ENCODE measurements at places on chromosomes 2 and 18. TPM values are rescaled to one million over a fixed set of nuclear protein-coding genes. Genes with fewer than 3 reads are reported as not detected.

DNA sequence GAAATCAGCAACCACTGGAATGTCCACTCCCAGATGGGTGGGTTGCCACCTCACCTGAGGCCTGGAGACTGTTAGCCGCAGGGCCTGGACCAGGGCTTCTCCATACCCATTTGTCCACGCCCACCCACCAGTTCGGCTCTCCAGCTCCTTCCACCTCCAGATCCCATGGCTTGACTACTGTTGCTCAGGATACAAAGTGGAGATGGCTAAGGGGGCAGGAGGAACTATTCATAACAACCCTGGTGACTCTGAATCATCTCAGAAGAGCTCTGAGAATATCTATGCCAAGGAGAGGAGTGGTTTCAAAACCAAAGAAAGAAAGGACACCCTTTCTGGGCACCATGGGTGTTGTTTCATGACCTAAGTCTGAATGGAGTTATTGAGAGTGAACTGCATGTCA lies 145.8 kb downstream of the LAMA3 start:
- H3K36me3 ChIP-seq = no peaks in the 10 kb centered on the region
- H3K27ac ChIP-seq = no peak overlapping the region
- peaks cover 9% of the 10 kb centered on the region for H3K4me1 ChIP-seq
- H3K27me3 ChIP-seq = no peaks in the 10 kb centered on the region
- H3K4me3 ChIP-seq = no peak overlapping the region

DNA sequence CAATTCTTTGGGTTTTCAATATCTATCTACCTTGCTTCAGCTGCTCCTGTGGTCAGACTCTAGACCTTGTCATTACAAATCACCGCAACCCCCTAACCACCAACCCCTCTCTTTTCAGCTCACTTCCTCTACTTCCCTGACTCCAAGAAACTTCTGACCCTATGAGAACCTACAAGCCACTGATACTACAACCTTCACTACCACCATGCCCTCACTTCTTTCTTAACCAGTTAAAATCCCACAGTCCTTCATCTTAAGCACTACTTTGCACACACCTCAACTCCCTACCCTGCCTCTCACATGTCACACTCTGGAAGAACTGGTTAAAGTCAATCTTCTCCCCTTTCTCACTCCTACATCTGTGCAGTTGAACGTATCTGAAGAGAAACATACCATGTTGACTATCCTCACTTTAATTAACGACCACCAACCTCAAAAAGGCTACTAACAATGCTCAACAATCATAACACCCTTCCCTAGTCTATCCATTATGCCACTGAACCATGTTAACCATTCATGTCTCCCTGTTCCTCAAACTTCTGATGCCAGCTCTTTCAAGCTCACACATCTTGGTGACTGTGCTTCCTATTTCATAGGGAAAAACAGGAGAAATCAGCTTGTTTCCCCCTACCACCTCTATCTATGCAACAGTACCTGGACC lies 12.6 kb downstream of the EIF2AK3 start:
- H3K36me3 ChIP-seq = peaks cover 3% of the 10 kb centered on the region
- H3K4me1 ChIP-seq = peaks cover 19% of the 10 kb centered on the region
- DNase-seq = no peak
- no peak overlapping the region for H3K27ac ChIP-seq
- H3K27me3 ChIP-seq = no peaks in the 10 kb centered on the region

DNA sequence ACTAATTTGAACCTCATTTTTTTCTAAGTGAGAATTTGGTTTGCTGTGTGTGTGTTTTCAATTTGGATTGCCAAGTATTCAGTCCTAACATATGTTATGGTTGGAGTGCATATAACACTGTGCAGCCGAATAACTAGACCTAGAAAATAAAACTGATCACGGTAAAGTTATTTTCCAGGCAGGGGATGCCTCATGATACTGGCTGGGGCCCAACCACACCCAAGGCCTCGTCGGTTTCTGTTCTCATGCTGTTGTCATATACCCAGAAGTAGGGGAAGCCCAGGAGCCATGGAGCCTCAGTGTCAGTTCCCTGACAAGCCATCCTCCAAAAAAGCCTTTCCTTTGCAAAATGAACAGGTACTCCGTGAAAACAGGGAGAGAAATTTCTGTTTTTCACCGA lies 160.2 kb downstream of the GBX2 start:
- no peak overlapping the region for H3K4me3 ChIP-seq
- DNase-seq = no peak
- H3K27me3 ChIP-seq = peaks cover 5% of the 10 kb centered on the region
- no peaks in the 10 kb centered on the region for H3K36me3 ChIP-seq
- no peaks in the 10 kb centered on the region for H3K4me1 ChIP-seq
- H3K27ac ChIP-seq = no peak overlapping the region

DNA sequence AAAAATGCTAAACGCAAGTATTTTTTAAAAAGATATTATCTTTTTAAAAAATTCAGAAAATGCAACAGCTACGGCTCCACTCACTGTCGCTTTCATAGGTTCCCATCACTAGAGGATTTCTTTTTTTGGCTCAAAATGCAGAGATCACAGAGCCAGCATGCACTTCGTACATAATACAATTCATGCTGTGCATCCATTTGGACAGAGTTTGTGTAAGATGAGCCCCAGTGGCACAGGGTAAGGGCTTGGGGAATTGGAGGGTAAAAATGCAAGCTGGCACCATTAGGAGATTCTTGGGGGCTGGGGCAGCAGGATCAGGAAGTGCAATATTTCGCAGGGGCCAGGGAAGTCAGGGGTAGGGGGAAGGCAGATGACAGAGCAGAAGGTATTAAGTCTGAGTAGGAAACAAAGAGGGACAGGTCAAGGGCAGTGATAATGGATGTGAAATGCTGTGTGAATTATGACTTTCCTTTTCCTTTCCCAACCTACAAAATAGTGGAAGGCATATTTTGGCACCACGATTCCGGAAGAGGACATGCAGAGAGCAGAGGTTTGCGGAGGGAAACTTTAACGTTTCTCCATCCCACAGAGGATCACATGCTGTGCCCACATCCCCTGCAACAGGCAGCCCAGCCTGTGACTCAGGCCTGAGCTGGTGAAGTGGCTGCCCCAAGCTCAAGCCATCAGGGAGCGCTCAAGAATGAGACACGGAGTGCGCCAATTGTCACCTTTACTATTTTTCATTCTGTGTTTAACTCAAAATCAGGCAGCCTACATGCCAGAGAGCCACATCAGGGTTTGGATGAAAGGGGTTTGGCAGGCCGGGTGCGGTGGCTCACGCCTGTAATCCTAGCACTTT lies 4.7 kb downstream of the CAPG start:
- no peaks in the 10 kb centered on the region for H3K27me3 ChIP-seq
- peak overlapping the region; percentile 64 for H3K27ac ChIP-seq
- peak; percentile 81 for DNase-seq
- H3K4me3 ChIP-seq = peak overlapping the region; percentile 30
- peaks cover 38% of the 10 kb centered on the region for H3K4me1 ChIP-seq
- peaks cover 2% of the 10 kb centered on the region for H3K36me3 ChIP-seq

KCNE4 gene
- total RNA-seq = not detected

DNA sequence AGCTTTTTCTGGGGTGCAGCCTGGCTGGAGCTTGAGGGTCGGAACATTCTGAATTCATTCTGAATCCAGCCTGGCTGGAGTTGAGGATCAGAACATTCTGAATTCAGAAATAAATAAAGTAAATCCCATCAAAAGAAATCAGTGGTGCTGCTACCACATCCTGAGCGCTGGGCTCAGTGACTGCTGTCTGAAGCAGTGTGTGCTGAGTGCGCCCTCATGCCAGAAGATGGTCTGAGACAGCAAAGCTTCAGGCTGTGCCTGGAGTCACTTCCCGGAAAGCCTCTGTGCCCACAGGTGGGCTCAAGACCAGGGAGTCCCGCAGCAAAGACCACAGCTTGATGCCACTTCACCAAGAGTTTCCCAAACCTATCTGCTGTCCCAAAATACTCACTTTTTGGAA lies 187.9 kb downstream of the VAPA start:
- H3K4me3 ChIP-seq = no peak overlapping the region
- no peaks in the 10 kb centered on the region for H3K27me3 ChIP-seq
- H3K27ac ChIP-seq = no peak overlapping the region
- no peak for DNase-seq
- no peaks in the 10 kb centered on the region for H3K4me1 ChIP-seq

- H3K27me3 ChIP-seq = peaks cover 9% of the 10 kb centered on the region
- no peak overlapping the region for H3K4me3 ChIP-seq
- H3K4me1 ChIP-seq = no peaks in the 10 kb centered on the region
- no peaks in the 10 kb centered on the region for H3K36me3 ChIP-seq
- DNase-seq = no peak
- no peak overlapping the region for H3K27ac ChIP-seq
Observed at GRCh38 chr2:106667478-106668070, 180.4 kb downstream of the CD8B2 start.

RAB6C gene
- not detected for total RNA-seq

NOSTRIN gene
- total RNA-seq = not detected

DNA sequence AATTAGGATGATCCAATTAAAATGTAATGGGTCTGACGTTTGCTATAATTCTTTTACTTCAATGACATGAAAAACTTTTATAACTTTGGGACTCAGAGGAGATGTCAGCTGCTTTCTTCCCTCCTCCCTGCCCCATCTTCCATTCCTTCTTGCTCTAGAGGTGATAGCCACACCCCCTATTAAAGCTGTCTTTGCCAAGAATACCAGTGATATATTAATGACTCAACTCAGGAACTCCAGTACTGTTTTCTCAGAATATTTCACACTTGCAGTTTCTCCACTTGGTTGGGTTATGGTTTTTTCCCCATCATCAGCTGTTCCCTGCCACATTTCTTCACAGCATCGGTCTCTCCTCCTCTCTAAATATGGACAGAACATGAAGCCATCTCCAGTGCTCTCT lies 184.0 kb downstream of the KCNE4 start:
- H3K36me3 ChIP-seq = no peaks in the 10 kb centered on the region
- no peak overlapping the region for H3K27ac ChIP-seq
- no peak overlapping the region for H3K4me3 ChIP-seq
- DNase-seq = no peak

GRCh38 chr2:1130922-1131321 lies 180.3 kb downstream of the SNTG2 start:
- H3K36me3 ChIP-seq = no peaks in the 10 kb centered on the region
- no peak overlapping the region for H3K27ac ChIP-seq
- no peaks in the 10 kb centered on the region for H3K27me3 ChIP-seq
- H3K4me3 ChIP-seq = no peak overlapping the region
- peaks cover 17% of the 10 kb centered on the region for H3K4me1 ChIP-seq

CHRNG gene
- total RNA-seq = not detected

- DNase-seq = no peak
- H3K4me1 ChIP-seq = no peaks in the 10 kb centered on the region
- no peak overlapping the region for H3K4me3 ChIP-seq
- H3K27me3 ChIP-seq = no peaks in the 10 kb centered on the region
- no peaks in the 10 kb centered on the region for H3K36me3 ChIP-seq
Observed at GRCh38 chr2:230137902-230138539, 69.3 kb upstream of the SLC16A14 start.
